ENCODE measurements at places on chromosomes 7 and 10. TPM values are rescaled to one million over a fixed set of nuclear protein-coding genes. Genes with fewer than 3 reads are reported as not detected.

- no peak for DNase-seq
These were observed 344.5 kb downstream of the RPS24 start for GRCh38 chr10:78378192-78378591.

GRCh38 chr7:131482800-131483199, 73.6 kb downstream of the PODXL start:
- no peak for DNase-seq

DNA sequence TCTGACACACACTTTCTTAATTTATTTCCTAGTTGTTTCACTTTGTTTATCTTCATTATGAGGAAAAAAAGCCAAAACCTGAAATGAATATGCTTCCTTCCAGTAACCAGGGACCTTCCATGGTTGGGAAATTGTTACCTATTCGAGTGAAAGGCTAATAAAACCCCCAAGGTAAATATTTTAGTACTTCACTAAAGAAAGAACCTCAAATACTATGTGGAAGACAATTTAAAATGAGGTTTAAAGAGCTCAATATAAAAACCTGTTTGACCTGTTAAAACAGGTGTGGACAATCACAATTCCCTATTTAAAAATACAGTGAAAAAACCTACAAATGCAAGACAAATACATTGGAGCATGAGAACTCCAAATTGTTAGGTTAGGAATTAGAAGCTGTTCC, 192.6 kb downstream of the CFTR start:
- no peak for DNase-seq

DNA sequence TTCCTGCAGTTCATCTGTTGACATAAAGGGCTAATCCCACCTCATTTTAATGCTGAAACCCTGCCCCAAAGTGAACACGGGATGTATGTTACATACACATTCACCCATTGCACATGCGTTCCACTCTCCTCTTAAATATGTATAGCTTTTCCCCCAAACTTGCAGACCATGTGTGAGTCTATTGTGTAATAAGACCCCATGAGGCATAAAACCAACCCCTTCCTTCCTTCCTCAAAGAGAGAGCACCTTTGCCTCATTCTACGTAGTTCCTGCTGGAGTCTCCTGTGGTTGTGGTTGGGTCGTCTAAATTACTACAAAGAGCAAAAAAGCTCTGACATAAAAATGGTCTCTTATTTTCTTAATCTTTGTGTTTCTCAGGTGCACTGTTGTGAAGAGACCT, 345.7 kb upstream of the KLF6 start:
- no peak for DNase-seq

DNA sequence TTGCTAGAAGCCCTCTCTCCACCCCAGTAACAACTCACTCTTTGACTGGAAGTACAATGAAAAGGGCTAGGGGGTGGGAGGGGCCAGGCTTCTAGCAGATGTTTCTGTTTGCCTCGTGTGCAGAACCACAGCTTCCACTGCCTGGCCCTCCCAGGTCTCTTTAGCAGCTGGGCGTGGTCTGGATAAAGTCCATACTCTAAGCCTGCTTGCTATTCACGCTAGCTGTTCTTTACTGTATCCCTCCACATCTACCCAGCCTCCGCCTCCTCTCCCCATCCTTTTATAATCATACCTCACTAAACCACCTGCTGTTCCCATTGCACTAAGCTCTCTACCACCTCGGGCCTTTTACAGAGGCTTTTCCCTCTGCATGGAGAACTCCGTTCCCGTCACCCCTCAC, 288.8 kb downstream of the CAMK1D start:
- no peak for DNase-seq

DNA sequence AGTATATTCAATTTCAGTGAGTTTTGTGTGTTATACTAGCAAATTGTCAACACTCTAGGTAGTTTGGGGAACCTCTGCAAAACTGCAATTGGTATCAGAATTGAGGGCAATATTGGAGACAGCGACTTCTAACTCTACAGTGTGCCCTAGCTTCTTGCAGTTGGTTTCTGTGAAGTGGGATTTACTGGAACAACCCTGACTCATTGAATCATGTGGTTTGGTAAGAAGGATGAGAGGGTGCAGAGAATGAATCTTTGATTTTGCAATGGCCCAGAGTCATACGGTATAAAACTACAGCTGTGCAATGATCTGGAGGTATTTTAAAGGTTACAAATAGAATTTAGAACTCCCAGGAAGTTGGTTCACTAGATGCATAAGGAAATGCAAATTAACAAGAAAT, 129.1 kb upstream of the PPP1R3A start:
- DNase-seq, result no peak

DNA sequence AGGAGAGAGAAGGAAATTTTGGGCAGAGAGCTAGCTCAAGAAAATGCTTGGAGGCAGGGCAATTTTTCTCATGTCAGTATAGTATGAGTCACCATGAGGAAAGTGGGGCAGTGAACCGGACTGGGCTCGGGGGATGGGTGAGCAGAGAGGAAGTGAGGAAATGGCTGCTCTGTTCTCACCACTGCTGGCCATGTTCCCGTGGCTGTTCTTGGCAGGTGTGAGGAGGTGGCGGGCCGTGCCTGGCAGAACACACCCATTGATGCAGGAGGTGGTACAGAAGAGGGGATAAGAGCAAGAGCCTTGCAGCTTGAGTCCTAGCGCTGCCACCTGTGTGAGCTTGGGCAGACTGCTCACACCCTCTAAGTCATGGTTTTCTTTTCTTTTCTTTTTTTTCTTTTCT, 304.4 kb upstream of the LYZL1 start:
- peak; percentile 50 for DNase-seq

PDSS1 gene
- total RNA-seq, result 5.4 TPM

CNNM2 gene
- total RNA-seq, result 3.4 TPM

UFSP1 gene
- 7.1 TPM for total RNA-seq

NT5C2 gene
- total RNA-seq, result 46.9 TPM
